Stimulated activated CD4-positive, alpha-beta T cell treated with anti-CD3 and anti-CD28 coated beads, Interleukin-15, amount 100 ng/mL, for 24 hours (primary cell): ENCODE measurements at places on chromosomes 1 and 21.
A peak's percentile ranks its signal among the peaks of the same experiment; 100 is the strongest.

GRCh38 chr1:112798292-112798691, 83.2 kb upstream of the PPM1J start:
- no peak for DNase-seq

GRCh38 chr1:6414443-6414844, 5.3 kb downstream of the HES2 start:
- DNase-seq: peak; percentile 70

DNA sequence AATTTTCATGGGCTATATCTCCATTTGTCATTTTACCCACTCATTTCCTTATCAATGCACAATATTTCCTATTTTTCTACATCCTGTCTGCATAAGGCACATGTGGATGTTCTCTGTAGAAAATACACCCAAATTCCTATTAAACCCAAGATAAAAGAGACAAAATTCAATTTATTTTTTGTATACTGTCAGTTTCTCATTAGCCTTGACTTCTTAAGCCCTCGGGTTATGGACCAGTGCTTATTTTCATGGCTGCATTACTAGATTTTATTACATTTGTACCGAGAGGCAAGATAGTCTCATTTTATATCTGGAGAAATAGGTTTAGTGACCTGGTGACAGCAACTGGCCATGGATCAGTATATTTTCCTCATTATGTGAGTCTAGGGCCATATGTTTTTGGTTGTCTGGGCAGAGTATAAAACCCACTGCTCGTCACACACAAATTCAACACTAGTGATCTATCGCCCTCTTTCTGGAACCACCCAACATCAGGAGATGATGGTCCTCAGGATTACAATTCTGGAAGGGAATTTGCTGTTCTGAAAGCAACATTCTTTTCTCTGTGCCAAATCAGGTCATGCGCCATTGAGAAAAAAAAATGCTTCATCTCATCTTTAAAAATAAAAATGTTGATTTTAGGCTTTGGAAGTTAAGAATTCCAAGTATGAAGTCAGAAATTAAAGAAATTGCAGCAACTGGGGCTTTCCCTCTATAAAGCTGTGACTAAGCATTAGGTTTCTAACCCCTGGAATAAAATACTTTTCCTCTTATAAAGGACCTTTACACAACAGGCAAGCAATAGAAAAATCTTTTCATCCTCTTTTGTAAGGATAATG, 81.4 kb downstream of the ASTN1 start:
- DNase-seq: no peak

DNA sequence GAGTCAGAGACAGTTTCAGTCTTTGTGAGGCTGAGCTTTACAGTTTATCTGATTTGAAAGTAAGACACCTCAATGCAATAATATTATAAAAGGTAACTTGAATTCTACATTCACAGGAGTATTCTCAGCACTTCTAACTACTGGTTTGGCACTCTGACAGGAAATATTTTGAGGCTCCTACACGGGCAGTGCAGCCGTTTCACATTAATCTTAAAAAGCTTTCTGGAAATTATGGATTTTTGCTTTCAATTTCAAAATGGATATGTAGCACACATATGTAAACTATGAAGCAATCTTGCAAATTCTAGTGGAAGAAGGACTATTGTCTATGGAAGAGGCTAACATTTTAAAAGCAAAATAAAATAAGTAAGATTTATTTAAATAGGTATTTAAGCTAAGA, 262.9 kb upstream of the SNX7 start:
- no peak for DNase-seq

GRCh38 chr1:230814949-230815692, 53.2 kb downstream of the C1orf198 start:
- no peak for DNase-seq

- DNase-seq: no peak
Observed at GRCh38 chr1:92822879-92823278, 9.0 kb upstream of the RPL5 start.

GRCh38 chr21:39885119-39885848, 18.0 kb downstream of the PCP4 start:
- no peak for DNase-seq

- DNase-seq: no peak
Observed at GRCh38 chr21:37232274-37233018, 34.7 kb downstream of the VPS26C start.

DNA sequence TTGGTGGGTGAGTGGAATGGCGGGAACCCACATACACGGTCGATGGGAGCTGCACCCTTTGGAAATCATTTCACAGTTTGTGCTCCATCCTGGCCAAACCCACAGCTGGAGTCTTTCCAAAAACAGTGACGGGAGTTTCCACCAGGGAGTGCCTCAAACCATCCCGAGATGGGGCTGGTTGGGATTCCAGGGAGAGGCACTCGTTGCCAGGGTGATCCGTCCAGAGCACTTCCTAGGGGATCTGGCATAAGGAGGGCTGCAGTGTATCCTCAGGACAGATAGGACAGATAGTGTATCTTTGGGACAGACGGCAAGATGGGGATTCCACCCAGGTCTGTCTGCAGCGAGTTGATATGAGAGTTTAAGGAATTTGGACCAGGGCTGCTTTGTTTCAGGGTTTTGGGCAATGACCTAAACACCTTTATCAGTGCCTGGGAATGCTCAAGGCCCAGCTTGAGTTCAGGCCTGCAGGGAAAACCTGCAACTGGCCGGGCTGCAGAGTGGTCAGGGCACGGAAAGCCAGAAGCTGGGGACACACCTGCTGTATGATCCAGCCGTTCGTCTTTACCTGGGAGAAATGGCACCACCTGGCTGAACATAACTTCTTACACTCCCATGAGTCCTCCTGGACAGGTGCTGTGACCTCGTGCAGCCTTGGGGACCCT, 3.4 kb upstream of the POFUT2 start:
- DNase-seq: no peak

GRCh38 chr1:77627978-77628570, 54.4 kb downstream of the ZZZ3 start:
- DNase-seq: no peak

DNA sequence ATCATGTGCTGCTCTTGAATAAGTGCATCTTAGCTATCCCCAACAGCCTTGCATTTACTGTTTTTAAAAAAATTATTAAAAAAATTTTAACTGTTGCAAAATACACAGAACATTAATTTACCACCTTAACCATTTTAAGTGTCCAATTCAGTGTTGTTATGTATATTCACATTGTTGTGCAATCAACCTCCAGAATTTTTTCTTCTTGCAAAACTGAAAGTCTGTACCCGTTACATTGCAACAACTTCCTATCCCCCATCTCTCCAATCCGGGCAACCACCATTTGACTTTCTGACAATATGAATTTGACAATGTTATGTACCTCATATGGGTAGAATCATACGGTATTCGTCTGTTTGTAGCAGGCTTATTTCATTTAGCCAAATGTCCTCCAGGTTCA, 83.1 kb downstream of the FMN2 start:
- DNase-seq: no peak

GRCh38 chr21:43299441-43300277, 127.3 kb downstream of the SIK1 start:
- no peak for DNase-seq

DNA sequence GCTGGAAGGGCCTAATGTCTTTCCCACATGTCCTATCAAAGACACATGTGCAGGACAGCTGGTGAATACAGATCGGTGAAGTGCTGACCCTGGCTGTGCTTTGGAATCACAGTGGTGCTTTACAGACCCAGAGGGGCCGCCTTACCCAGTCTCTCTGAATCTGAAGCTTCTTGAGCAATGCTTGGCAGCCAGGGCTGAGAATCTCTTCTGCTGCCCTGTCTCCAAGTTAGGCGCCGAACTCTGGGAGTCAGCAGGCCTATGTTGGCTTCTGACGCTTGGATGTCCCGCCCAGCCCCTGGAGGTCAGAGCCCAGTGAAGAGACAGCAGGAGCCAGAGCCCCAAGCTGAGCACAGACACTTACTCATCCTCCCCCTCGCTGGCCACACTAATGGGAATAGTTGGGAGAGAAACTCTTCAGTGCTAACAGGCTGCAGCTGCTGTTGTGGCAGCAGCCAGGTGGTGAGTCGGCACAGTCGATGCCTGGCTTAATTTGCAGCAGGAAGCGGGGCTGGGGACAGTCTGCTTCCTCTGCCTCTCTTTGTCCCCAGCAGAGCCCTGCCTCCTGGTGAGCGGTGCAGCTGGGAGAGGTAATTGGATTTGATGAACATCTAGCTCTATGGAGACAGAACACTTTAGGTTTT, 68.1 kb downstream of the URB2 start:
- DNase-seq: no peak

DNA sequence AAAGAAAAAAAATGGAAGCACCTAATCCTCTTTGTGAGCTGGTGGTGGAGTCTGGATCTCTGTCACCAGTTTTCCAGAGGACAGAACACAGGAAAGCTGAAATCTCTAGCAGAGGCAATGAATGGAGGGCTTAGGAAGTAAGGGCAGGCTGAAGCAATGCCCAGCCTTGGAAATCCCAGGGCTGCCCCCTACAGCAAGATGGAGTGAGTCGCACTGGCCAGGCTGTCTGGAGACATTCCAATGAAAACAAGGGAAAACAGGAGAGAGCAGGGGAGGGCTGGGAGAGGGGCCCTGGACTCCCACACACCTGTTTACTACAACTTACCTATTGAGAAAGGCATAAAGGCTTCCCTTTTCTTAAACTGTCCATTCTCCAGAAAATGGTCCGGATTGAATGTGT, 25.9 kb downstream of the CYP2J2 start:
- DNase-seq: no peak

DNA sequence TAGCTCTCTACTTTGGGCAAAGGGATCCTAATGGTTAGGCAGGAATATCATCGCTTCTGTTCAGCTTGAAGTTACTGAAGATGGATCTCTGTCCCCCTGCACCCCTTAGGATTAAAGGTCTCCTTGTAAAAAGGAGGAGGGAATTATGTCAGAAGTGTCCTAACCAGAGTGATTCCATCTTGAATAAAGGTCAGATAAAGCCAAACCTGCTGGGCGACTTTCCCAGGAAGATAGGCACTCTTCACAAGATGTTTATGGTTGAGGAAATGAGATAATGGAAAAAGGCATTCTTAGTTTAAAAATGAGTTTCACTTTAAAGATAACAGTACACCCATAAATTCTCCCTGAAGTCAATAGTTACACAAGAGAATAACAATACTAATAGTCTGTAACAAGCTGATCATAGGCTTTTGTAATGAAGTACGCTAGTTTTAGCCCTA, 1.7 kb upstream of the NENF start:
- DNase-seq: no peak

- no peak for DNase-seq
Observed at GRCh38 chr1:86110451-86111129, 46.0 kb downstream of the COL24A1 start.

GRCh38 chr1:216910081-216910840, 187.0 kb upstream of the ESRRG start:
- no peak for DNase-seq

DNA sequence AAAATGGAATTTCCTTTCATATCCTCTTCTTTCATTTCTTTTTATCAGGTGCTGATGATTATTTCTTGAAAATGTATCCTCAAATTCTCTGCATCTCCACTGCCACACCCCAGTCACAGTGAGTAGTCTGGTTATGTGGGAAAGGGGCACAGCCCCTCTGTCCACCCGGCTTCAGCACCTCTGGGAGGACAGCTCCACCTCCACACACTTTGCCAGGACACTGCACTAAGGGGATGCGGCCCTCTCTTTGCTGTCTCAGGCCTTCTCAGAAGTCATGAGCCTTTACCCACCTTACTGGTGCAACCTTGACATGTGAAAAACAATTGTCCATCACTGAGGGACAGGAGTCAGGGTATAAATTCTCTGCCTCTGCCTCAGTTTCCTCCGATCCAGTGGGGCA, 433.1 kb downstream of the PCP4 start:
- DNase-seq: no peak

- no peak for DNase-seq
Observed at GRCh38 chr1:12434686-12435085, 183.3 kb downstream of the DHRS3 start.

DNA sequence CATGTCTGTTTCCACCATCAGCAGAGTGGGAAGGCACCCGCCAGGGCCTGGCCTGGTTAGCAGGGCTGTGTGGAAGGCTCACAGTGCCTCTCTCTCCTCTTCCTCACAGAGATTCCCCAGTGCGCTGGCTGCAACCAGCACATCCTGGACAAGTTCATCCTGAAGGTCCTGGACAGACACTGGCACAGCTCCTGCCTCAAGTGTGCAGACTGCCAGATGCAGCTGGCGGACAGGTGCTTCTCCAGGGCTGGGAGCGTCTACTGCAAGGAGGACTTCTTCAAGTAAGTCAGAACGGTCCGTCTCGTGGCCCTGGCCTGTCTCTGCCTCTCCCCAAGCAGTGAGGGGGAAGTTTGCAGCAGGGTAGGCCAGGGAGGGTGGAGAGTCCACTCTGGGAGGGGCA, 18.1 kb downstream of the LHX4 start:
- no peak for DNase-seq

- no peak for DNase-seq
Observed at GRCh38 chr1:170461762-170462384, 70.1 kb upstream of the GORAB start.

GRCh38 chr1:238191170-238191569, 300.4 kb upstream of the ZP4 start:
- DNase-seq: no peak

DNA sequence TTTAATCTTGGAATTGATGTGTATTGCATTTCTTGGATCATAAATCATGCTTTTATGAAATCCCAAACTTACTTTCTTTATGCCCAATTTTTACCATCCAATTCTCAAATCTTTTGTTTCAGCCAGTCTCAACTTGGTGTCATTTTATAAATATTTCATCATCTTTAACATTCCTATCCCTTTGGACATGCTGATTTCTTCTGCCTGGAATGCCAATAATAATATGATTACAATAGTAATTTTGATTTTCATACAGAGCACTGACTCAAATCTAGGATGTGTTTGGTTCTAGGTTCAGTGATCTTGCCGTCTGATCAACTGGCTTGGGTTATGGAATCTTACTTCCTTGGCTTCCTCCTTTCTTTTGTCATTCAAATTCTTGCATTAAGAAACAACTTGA, 12.8 kb downstream of the RRP15 start:
- no peak for DNase-seq

- no peak for DNase-seq
Observed at GRCh38 chr1:226603022-226603857, 54.7 kb downstream of the STUM start.

DNA sequence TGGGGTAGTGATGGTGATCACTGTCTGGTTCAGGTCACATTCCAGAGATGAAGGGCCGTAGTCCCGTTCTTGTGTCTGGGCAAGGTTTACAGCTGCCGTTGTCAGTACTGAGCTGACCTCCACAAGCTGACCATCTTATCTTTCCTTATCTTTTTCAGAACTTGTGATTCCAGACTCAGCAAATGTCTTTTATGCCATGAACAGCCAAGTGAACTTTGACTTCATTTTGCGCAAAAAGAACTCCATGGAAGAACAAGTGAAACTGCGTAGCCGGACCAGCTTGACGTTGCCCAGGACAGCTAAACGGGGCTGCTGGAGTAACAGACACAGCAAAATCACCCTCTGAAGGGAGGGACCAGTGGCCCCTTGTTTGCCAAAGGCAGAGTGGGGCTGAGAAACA, 111.6 kb downstream of the COLGALT2 start:
- DNase-seq: no peak

GRCh38 chr1:38046884-38047602, 450 bp upstream of the POU3F1 start:
- DNase-seq: peak; percentile 87

GRCh38 chr21:42188663-42189062, 30.3 kb upstream of the ABCG1 start:
- DNase-seq: no peak

- no peak for DNase-seq
Observed at GRCh38 chr1:198019126-198019525, 102.0 kb downstream of the LHX9 start.

- peak; percentile 67 for DNase-seq
Observed at GRCh38 chr1:27872802-27873551, 633 bp downstream of the THEMIS2 start.
